ENCODE measurements at places on chromosomes 3 and 15.

GRCh38 chr15:71364117-71364584, 248.9 kb downstream of the THSD4 start:
- DNase-seq: no peak

- no peak for DNase-seq
These were observed 148.6 kb downstream of the CNTN3 start for GRCh38 chr3:74465715-74466410.

- DNase-seq: no peak
These were observed 294.8 kb upstream of the NR2E3 start for GRCh38 chr15:71515375-71516186.

DNA sequence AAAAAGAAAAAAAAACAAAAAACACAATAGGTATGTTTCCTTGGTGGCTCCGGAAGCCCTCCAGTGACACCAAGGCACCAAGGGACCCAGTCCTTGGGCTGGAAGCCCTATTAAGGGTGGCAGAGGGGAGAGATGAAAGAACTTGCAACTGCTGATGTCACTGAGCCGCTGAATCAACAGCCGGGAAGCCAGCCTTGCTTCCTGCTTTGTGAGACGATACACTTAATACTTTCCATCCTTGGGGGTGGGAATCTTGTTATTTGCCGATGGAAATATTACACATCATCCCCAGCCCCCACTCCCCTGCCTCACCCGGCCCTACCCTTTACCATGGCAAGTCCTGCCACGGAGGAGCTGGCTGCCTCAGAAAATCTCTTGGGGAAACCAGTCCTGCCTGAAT, 5.6 kb upstream of the ISLR2 start:
- DNase-seq: no peak

DNA sequence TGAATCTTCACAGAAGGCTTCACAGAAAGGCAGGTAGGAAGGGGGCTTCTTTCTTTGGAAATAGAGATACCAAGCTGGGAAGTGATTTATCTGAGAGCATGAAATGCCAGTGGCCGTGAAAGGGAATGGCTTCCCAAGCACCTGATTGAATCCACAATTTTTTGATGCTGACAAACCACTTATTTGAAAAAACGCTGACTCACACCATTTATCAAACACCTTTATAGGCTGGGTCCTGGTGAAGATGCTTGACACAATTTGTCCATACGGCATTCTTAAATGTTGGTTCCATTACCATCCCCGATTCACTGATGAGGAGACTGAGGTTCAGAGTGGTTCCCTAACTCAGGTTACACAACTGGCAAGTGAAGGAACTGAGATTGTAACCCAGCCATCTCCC, 64.1 kb upstream of the POMGNT2 start:
- no peak for DNase-seq

DNA sequence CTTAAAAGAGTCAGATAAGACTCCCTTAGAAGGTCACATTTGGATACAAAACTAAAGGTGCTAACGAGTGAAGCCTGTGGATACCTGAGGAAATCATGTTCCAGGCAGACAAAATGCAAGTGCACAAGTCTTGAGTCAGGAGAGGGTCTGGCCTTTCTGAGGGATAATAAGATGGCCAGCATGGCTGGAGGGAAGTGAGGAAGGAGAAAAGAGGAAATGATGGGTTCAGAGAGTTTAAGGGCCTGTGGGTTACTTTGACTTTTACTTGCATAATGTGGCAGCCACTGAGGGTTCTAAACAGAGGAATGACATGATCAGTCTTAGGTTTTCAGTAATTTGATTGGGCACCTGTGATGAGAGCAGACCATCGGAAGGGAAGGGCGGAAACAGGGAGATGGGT, 3.5 kb upstream of the ROPN1B start:
- no peak for DNase-seq

- DNase-seq: no peak
These were observed 591.0 kb downstream of the MECOM start for GRCh38 chr3:169072494-169072893.

DNA sequence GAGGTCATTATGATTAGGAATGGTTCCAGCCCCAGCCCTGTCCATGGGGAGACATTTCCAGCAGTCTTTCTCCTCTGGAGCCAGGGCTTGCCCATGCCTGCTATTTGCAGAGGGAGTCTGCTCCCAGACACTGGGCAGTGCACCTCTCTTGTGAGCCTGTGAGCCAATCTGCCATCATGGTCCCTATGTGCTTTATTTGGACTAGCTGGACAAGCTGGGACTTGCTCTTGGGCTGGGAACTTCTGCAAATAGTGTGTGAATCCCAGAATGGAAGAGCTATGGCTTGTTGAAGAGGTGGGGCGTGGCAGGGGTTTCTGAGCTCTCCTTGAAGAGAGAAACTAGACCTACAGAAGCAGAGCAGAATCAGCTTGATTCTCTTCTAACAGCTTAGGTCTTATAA, 53.7 kb upstream of the KY start:
- no peak for DNase-seq

DNA sequence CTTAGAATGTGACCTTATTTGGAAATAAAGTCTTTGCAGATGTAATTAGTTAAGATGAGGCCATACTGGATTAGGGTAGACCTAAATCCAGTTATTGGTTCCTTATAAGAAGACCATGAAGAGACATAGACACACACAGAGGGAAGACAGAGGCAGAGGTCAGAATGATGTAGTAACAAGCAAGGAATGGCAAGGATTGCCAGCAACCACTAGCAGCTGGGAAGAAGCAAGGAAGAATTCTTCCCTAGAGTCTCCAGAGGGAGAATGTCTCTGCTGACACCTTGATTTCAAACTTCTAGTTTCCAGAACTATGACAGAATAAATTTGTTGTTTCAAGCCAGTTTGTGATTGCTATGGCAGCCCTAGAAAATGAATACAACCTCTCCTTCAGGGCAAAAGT, 116.7 kb downstream of the WDR76 start:
- no peak for DNase-seq

GRCh38 chr3:139020868-139021234, at the start of gene PRR23B:
PRR23B (minus strand) TSS chr3:139020926; CDS start chr3:139020661, 265 bp downstream.
- no peak for DNase-seq

GRCh38 chr15:99651023-99651807, 82.0 kb downstream of the LYSMD4 start:
- no peak for DNase-seq

- DNase-seq: no peak
These were observed 800 bp downstream of the DAG1 start for GRCh38 chr3:49470714-49471420.

- no peak for DNase-seq
These were observed 181.4 kb downstream of the OPA1 start for GRCh38 chr3:193774272-193774915.

DNA sequence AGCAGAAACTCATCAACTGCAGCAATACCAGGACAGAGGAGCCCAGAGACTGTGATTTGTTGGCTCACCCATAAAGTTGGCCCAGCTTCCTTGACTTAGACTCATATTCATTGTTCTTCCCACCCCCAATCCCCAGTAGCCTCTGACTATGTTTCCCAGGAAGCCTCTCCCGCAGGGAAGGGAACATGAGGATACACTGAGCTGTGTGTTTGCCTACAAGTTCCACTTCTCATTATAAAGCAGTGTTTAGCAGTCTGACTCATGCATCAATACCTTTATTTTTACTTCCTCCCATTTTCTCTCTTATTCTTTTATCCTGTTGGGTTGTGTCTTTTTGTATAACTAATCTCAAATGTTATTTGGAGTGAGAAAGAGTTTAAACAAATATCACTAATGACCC, 111.6 kb upstream of the PHLDB2 start:
- no peak for DNase-seq

DNA sequence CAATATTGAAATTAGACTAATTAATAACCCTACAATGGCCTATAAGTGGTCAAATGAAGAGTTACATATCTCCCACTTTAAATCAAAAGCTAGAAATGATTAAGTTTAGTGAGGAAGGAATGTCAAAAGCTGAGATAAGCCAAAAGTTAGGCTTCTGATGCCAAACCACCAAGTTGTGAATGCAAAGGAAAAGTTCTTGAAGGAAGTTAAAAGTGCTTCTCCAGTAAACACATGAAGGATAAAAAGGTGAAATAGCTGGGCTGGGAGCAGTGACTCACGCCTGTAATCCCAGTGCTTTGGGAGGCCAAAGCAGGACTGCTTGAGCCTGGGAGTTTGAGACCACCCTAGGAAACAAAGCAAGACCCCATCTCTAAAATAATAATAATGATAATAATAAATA, 46.9 kb upstream of the DCUN1D1 start:
- DNase-seq: no peak

DNA sequence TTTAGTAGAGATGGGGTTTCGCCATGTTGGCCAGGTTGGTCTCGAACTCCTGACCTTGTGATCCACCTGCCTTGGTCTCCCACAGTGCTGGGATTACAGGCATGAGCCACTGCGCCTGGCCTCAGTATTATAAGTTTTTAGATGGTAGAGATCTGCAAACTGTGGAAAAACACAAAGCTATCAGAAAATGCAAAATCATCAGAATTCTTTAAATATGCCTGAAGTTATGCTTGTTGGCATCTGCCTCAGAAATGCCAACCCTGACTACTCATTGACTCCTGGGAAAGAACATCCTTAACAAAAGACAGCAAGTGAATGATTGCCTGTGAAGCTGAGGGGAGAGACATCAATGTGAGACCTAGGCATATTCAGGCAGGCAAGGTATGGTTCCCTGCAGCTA, 94.3 kb upstream of the MB21D2 start:
- no peak for DNase-seq

GRCh38 chr3:129018751-129019150, 17.6 kb downstream of the EFCC1 start:
- no peak for DNase-seq

GRCh38 chr3:4060603-4061002, 242.6 kb upstream of the SETMAR start:
- no peak for DNase-seq

DNA sequence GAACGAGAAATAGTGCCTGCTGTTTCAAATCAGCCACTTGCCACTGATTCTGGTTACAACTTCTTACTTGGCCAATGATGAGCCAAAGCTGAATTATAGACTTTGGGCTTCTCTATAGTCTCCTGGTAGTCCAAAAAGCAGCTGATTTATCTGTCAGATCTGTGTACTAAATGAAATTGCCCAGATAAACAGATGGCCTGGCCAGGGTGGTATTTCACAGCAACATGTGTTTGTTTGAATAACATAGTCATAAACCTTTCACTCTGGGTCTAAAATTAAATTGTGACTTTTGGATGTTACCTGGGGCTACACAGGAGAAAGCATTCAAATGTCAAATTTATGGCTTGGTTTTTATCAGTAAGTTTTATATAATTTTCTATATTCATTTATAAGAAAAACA, 147.0 kb downstream of the NECTIN3 start:
- DNase-seq: no peak
